ENCODE measurements at places on chromosomes 2 and 18.

DNA sequence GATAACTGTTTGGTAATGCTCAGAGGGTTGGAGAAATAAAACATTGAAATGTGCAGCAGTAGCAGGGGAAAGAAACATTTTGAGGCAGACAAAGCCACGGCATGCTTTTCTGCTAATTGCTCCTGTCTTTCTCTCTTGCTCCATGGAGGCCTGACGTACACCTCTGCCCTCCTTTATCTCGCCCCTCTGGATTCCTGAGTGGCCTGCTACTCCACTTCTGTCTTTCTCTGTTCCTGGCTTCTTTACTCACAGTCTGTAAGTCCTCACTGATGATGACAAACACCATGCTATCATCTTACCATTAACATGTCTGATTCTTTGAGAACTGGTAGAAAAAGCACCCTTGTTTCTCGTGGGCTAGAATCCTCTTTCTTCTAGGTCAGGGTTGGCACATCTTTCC, 392.9 kb downstream of the MEIS1 start:
- DNase-seq, result no peak

DNA sequence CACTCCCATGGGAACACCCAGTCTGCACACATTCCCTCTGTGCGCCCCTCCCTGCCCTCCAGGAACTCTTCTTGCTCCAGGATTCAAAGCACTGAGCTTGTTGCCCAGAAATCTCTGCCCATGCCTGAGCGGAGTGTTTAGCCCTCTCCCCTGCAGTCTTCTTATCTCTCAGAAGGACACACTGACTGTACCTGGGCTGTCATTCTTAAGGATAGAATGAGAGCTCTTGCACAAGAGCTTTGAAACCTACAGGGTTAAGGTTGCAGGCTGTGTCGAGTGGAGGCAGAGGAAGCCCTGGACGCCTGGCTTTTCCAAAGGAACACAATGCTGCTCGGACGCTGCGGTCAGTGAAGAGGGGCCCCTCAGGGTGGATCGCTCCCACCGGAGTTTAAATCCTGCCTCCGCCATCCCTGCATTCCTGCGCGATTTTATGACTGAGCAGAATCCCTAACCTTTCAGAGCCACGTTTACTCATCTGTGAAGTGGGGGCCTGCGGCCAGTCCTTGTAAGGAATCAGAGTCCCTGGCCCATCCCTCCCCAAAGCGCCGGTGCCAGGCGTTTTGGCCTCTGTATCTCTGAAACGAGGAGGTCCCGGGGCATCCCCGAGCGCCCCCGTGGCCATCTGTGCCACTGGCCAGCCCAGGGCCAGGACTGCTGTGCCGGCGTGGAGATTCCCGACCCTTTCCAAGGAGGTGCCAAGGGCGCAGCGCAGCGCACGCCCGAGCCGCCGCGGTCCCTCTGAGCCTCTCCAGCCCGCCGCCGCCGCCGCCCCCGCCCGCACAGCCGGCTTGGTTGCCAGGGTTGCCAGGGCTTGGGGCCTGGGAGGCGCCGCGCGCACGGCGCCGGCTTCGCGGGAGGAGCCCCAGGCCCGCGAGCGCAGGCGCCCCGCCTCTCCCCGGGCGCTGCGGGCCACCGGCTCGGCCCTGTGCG, 58.9 kb downstream of the FAM168B start:
- DNase-seq, result no peak

- no peak for DNase-seq
These were observed 57.1 kb upstream of the PAX3 start for GRCh38 chr2:222355860-222356259.

GRCh38 chr2:56647997-56648396, 464.2 kb downstream of the CCDC85A start:
- DNase-seq, result no peak

DNA sequence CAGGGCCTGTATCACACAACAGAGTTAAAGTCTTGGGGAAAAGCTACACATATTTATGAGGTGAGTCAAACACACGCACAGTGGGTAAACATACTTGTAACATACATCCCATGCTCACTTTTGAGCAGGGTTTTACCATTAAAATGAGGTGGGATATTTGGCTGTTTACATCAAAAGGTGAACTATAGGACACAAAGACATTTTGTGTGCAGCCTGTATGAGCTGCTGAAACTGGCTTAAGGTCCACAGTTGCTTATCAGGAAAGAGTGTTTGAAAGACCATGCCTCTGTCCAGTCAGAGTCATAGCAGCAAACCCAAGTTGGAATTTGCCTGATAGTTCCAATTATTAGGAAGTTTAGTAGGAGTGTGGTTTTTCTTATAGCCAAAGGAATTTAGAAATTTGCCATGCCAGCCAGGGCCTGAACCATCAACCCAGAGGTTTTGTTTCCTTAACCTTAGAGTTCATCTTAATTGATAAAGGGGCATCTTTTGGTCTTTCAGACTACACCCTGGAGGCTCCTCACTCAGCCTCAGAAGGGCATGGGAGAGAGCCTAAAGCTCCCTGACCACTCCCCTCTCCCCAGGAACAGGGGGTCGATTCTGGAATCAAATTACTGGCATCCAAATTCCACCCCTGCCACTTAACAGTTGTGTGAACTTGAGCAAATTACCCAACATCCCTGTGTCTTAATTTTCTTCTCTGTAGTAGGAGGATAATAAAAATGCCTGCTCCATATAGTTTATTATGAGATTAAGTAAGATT, 29.9 kb upstream of the L3MBTL4 start:
- no peak for DNase-seq

- DNase-seq, result peak; percentile 70
These were observed 19.8 kb downstream of the MYL12B start for GRCh38 chr18:3281456-3282400.

DNA sequence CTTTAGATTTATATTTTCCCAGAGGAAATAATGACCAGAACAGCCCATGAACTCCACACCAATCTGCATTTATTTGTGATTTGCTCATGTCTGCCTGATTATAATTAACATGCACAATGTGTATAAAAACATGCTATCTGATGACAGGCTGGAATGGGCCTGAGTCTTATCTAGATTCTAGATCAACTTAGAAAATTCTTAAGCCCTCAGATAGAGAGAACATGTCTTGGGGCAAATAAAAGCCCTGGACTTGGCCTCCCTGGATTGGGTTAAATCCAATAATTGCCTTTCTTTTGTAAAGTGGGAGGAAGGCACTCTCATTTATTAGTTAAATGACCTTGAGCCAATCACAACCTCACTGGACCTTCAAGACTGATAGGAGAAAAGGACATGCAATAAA, 61.8 kb downstream of the EVA1A start:
- no peak for DNase-seq

GRCh38 chr2:88161446-88162244, 8.5 kb upstream of the THNSL2 start:
- DNase-seq, result no peak

DNA sequence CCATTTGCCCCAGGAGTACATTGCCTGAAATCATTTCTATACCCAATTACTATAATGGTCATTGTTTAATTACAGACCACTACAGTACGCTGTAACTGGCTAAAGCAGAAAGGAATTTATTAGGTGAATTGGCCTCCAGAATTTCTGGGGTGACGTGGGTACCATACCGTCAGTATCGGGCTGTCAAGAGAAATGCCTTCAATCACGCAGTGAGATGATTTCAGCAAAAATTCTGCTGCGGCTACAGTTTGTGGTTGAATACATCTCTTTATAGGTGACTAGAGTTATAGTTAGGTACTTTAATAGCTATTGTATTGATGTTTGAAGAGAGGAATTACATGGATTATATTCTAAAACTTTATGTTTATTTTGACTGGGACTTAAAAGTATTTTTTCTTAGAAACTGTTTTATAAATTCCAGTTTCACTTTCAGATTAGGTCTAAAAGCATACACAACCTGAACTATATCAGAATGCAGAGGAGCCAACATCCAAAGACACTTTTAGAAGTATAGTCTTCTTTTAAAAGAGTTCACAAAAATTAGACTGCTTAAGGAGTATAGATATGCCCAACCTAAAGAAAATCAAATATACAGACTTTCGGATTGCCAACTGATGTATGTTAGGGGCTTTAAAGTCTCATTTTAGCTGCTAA, 128.4 kb downstream of the TTC27 start:
- DNase-seq, result peak; percentile 28

GRCh38 chr2:239951825-239952224, 73.3 kb downstream of the NDUFA10 start:
- DNase-seq, result no peak

DNA sequence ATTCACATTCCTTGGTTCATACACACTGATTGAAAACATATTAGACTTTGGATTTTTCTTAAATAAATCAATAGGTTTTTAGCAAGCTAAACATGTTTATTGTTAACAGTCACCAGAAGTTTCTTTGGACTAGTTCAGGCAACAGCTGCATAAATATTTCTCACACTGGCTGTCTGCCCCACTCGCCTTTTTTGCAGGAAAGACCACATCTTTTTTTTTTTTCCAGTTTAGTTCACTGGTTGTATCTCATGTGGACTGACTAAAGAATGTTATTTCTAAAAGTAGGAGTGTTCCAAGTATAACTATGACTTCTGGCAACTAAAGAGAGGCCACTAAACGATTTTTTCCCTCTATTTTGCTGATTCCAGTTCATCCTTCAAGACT, 31.1 kb downstream of the SLC40A1 start:
- no peak for DNase-seq

GRCh38 chr2:159026170-159026569, 57.7 kb downstream of the TANC1 start:
- no peak for DNase-seq

DNA sequence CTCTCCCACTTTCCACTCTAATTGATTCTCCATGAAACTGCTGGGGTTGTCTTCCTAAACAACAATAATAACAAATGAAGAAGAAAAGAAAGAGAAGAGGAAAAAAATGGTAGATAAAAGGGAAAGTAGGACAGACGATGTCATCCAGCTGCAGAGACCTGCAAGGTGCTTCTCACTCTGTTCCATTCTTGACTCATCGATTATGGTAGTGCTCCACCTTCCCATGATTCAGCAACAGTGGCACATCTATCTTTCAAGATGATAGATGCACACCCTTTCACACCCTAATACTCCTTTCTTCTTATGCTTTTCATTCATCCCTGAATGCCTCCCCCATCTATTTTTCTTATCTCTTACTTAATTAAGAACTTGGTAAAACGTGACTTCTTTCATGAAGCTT, 610.2 kb downstream of the NR4A2 start:
- DNase-seq, result no peak

- no peak for DNase-seq
These were observed 1.2 kb downstream of the ATG9A start for GRCh38 chr2:219228041-219228910.

- no peak for DNase-seq
These were observed 87.3 kb upstream of the LCLAT1 start for GRCh38 chr2:30359644-30360167.

- DNase-seq, result no peak
These were observed 39.4 kb downstream of the AAK1 start for GRCh38 chr2:69604026-69604678.

GRCh38 chr2:219954331-219954730, 326.9 kb downstream of the SLC4A3 start:
- no peak for DNase-seq

- DNase-seq, result no peak
These were observed 66.8 kb upstream of the FZD7 start for GRCh38 chr2:201966691-201967438.

GRCh38 chr2:174590346-174590745, 7.3 kb downstream of the WIPF1 start:
- DNase-seq, result no peak

- DNase-seq, result no peak
These were observed 220.1 kb downstream of the AGPS start for GRCh38 chr2:177612659-177613058.

All from immature natural killer cell (primary cell).